ENCODE measurements at places on chromosomes 2 and 18. TPM values are rescaled to one million over a fixed set of nuclear protein-coding genes. Genes with fewer than 3 reads are reported as not detected.

Gene FMNL2
- total RNA-seq = 24.1 TPM

Gene ARHGAP15
- total RNA-seq = 11.5 TPM

Gene RND3
- total RNA-seq = 51.2 TPM

Gene AMER3
- total RNA-seq = 0.09 TPM

Gene GMCL1
- 7.5 TPM for total RNA-seq

Gene MCEE
- total RNA-seq = 32.8 TPM

Gene GPR39
- 0.09 TPM for total RNA-seq

Gene ERICH2
- total RNA-seq = 0.35 TPM

Gene CROCC2
- 0.04 TPM for total RNA-seq

Gene POTEJ
- total RNA-seq = 0.04 TPM

DNA sequence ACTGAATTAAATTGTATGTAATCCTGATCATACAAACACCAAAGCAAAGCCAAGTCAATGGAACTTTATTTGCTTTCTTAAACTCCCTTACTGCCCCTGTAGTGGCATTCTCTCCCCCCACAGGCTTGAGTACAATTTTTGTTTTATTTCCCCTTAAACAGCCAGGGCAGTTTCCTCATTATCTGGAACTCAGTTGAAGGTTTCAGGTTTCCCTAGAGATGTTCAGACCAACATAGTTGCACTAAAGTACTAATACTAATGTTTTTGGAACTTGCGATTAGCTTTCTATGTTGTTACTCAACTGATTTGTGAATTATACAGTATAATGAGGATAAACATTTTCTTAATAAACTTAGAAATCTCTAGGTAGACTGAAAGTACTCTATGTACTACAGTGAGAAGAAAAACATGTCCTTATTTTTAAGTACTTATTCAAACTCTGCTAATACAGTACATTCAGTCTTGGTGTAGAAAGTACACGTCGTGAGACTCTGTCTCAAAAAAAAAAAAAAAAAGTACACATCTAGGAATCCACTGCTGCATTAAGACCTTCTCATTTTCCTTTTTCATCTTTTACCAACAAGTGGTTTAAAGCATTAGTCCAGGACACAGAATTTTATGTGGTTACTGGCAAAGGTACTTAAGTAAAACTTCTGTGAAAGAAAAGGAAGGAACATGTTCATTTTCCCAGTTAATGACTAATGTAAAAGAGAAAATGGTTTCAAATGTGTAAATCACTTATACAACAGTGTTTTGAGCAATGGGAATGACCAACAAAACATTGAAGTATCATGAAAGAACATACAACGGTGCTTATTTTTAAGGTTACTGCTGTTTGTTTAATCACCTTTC, 209.5 kb upstream of the SMAD7 start:
- no peak for DNase-seq

DNA sequence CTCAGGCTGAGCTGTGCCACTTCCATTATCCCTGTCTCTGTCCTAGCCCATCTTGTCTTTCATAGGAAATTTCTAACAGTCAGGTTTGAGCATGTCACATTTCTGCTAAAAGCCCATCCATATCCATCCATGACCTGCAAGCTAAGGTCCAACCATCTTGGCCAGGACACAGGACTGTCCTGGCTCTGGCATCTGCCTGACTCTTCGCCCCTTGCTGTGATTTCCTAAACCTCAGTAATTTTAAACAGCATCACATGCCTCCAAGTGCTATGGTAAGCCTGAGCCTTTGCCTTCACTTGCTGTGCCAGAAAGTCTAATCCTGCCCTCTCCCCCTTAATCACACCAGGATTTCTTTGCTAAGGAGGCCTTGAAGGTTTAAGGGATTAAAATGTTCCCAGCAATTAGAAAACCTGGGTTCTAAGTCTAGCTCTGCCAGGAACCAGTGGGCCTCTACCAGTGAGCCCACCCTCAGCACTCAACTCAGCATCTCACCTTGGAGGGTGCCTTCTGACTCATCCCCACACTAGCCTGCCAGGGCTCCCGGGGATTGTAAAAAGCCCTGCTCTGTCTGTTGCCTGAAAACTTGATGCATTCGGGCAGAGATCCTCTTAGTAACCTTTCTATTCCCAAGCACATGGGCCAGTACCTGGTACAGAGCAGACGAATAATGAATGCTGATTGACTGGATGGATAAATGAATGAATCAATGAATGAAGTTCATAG, 411.0 kb downstream of the LRATD1 start:
- DNase-seq = no peak

- no peak for DNase-seq
Observed at GRCh38 chr2:127080938-127081755, 25.8 kb downstream of the BIN1 start.

DNA sequence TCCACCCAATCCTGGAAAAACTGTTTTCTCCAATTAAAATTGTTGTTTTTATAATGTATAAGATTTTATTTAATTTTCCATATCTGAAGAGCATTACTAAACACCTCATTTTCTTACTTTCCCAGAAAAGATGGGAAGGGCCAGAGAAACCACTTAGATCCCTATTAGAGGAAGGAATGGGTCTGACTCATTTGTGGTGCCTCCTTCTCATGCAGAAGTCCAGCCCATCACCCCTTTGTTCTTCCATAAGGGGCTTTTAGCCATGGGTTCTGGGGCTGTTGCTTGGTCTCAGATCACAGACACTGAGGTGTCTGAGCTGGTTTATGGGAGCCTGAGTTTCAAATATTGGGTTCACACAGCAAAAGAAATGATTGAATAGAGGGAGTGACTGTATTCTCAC, 152.2 kb downstream of the ESCO1 start:
- no peak for DNase-seq

- DNase-seq = no peak
Observed at GRCh38 chr2:201196003-201196402, 13.1 kb downstream of the CASP10 start.

DNA sequence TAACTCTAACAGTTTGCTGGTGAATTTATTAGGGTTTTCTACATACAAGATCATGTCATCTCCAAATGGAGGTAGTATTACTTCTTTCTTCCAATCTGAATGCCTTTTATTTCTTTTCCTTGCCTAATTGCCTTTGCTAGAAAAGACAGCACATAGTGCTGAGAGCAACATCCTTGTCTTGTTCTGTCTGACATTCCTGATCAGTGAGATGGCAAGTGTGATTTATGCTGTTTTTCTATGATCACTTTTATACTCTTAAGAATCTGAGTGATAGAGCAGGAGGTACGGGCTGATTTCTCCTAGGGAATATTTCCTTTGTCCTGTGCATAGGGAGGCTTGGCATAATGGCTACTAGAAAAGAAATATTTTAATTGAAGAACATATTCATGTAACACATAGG, 17.3 kb downstream of the LYPD6B start:
- no peak for DNase-seq

DNA sequence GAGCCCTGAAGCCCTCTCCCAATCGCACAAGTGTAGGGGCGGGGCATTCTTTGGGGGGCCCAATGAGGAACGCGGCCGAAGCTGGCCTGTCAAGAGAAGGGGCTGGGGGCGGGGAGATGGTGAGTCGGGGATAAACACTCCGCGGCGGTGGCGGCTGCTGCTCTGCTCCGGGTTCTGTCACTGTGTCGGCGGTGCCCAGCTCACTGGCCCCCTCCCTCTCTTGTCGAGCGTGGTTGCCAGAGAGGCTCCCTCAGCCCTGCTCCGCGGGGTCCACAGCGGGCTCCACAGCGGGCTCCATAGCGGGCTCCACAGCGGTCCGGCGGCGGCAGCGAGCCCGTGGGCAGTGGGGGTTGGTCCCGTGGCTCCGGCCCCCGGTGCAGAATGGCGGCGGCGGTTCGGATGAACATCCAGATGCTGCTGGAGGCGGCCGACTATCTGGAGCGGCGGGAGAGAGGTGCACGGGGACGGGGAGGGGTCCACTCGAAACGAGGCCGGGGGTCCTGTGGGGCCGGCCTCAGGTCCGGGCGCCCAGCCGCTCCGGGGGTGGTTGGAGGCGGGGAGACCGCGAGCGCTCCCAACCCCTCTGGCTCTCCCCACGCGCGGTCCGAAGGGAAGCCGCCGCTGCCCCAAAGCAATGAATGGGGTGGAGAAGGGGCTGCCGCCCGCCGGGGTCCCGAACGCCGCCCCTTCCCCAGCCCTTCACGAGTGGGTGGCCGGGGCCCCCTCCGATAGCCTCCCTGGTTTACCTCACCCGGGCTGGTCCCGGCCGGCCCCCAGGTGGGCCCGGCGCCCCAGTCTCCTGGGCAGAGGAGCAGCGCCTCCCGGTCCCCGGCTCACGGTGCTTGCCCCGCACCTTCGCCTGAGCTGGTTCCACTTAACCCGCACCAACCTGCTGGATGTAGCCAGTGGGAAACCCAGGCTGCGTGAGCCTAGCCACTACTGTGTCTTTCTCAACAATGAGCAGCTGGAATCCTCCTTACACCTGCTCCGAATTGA, at the start of gene MXD1:
Gene MXD1, plus strand, starts transcription at position 160 of the 996 bp plus-strand sequence. Its CDS starts 222 bp downstream, at position 382.
- DNase-seq = peak; percentile 27

GRCh38 chr18:79272916-79273315, 122.8 kb upstream of the NFATC1 start:
- DNase-seq = no peak

DNA sequence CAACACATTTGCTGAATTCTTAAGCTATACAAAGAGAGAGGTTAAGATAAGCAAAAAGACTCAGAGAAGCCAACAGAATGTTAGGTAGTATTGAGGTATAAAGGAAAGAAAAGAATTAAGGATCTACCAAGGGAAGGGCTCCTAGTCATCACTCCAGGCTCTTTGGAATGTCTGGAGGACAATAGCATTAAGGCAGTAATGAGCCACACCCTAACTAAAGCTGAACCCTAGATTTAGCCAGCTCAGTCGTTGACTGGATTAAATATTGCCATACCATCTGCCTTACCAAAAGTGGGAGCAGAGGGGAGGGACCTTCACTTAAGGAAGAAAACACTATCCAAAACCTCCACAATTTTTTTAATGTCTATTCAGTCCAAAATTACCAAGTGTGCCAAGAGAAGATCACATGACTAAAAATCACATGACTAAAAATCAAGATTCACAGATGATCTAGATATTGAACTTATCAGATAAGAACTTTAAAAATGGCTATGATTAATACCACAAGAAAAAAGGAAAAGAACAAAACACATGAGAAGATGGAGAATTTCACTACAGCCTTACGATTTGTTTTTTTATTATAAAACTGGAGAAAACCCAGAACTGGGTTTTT, 59.7 kb downstream of the EXOC6B start:
- no peak for DNase-seq

DNA sequence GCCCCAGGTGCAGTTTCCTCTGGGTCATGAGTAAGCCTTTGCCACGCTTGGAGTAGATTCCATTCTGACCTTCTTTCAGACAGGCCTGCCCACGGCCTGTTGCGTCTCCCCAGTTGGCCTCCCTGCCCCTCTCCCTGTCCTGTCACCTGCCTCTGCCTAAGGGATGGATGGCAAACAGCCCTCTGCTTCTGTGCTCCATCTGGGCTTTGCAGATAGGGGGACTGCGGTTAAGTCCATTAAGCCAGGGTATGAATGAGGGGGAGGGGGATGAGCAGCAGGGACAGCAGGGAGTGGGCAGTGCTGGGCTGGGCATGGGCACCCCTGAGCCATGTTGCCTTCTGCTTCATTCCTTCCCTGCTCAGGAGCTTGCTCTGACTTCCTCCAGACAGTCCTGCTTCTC, 37.6 kb upstream of the B3GNT7 start:
- DNase-seq = no peak

DNA sequence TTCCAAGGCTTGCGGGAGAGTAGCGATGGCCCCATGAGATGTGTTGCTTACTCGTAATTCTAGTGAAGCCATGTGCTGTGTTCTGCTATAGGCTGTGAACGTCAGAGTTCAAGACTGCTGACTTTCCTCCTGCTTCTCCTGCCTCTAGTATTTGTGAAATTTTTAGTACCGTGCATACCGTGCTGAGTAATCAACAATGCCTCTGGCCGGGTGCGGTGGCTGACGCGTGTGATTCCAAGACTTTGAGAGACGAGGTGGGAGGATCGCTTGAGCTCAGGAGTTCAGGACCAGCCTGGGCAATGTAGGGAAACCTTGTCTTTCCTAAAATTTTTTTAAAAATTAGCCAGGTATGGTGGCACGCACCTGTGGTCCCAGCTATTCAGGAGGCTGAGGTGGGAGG, 59.9 kb upstream of the B3GNT7 start:
- no peak for DNase-seq

- DNase-seq = peak; percentile 27
Observed at GRCh38 chr2:46073540-46074046, 223.6 kb upstream of the EPAS1 start.

- DNase-seq = no peak
Observed at GRCh38 chr2:232162187-232162586, 200.7 kb downstream of the DIS3L2 start.

GRCh38 chr2:185384822-185385560, 353.6 kb upstream of the FSIP2 start:
- peak; percentile 46 for DNase-seq

DNA sequence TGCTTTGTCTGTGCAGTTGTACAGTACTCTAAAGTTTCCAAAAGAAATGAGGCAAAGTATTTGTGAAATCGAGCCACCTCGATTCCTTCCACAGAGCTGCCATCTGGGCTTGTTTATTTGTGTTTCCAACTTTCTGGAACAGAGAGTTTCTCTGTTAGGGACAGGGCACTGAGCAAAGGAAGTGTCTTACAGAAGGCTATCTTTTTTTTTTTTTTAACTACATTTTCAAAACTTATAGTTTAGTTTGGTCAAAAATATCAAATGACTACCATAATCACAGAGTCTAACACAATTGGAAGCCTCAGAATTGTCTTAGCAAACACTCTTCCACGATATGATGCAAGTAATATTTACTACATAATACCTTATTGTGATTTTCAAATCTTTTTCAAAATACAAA, 796 bp downstream of the RFTN2 start:
- peak; percentile 80 for DNase-seq

DNA sequence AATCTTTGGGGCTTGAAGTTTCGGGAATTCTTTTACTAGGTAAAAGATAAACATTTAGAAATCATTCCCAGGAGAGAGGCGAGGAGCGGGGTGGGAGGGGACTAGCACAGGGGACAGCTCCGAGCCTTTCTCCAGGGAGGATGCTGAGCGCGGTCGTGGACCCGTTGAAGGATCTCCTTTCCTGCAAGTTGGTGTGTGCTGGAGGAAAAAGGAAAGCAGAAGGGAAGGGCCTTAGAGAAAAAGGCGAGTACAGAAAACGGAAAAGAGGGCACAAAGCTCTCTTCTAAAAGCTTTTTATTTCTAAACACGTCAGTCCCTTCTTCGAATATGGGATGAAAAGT, 640 bp downstream of the SLC39A6 start:
- DNase-seq = peak; percentile 44

GRCh38 chr2:59297816-59298215, 1056.7 kb upstream of the FANCL start:
- no peak for DNase-seq

- DNase-seq = no peak
Observed at GRCh38 chr2:25710750-25711149, 37.4 kb upstream of the DTNB start.

DNA sequence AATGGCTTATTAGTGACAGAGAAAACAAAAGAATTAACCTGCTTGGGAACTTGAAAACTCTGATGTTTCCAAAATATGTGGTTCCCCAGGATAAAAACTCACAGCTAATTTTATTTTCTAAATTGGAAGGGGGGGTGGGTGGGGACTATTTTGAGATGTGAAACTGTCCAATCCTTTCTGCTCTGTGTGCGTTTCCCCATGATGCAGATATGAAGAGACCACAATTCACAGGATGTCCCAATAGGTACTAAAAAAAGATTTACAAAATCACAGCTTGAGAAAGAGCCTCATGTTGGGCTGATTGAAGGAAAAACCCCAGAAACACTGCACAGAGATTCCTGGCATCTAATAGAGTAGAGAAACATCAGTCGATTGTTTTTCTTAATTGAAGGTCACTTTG, 273.2 kb downstream of the ARHGAP15 start:
- DNase-seq = no peak

Measured in muscle of leg (tissue), 16 donors.